ENCODE measurements at places on chromosomes 11 and 22.

- peak; percentile 1 for DNase-seq
Measured at GRCh38 chr11:24543771-24544170, 46.9 kb downstream of the LUZP2 start.

GRCh38 chr11:77395460-77396173 is 78.3 kb downstream of the PAK1 start:
- peak; percentile 15 for DNase-seq

DNA sequence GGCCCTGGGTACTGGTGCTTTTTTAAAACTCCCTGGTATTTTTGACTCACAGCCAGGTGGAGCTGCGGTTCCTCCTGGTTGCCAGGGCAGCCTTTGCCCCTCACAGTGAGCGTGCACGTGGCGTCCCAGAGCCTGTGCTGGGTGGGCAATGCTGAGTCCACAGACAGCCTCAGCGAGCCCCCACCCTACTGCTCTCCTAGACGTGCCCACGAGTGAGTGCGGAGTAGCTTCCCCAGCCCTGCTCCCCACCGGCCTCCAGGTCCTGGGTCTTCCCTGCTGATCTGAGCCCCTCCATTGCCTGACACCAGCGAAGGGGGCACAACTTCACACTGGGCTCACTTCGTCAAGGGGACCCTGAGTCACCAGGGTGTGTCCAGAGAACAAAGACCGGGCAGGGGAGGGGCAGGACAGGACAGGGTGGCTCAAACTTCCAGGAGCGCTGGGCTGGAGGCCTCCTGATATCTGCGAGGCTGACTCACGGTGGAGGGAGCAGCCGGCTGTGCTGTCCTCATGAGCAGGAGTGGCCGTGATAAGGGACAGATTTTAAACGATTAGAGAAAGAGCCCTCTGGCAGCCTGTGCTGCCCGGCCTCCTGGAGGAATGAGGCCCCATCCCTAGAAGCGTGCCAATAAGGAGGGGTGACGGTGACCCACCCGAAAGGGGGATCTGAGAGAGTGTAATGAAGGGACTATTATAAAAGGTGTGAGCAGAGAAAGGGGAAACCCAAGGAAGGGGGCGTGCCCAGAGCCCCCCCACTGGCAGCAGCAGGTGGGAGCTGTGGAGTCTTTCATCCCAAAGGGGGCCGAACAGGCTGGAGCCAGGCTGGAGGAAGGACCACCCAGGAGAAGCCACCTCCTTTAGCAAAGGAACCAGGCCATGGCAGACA is 129.3 kb upstream of the FGF3 start:
- peak; percentile 81 for DNase-seq

DNA sequence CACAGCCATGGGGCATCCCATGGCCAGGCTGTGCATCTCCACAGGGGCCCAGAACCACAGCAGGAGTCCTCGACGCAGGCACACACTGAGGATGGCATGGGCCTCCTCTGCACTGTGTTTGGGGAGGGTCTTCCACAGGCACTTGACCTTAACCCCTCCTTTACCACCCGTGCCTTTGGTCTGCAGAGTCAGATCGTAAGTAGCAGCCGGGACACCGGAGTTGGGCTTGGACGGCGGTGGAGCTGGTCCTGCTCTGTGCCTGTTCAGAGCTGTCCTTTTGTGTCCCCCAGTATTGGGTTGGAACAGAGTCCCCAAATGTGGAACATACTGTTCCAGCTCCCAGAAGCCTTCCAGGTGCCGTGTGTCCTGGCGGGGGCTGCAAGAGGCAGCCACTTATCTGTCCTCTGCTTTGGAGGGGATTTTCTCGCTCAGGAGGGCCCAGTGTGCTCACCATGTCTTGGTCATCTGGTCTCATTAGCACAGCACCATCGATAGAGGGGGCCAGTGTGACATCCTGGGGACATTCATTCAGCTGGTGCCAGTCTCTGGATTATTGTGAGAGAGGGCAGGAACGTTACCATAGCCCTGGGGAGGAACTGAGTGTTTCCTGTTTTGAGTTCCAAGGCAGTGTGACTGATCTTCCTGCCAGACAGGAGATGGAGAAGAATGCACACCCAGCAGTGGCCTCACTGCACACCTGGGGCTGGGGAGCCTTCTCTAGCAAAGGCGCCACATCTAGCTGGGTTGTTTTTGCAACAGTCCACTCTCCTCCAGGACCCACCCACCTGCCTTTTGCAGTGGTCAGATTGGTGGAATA is 12.4 kb downstream of the CRELD2 start:
- DNase-seq: peak; percentile 90

GRCh38 chr11:88521799-88522201 is 184.3 kb upstream of the CTSC start:
- no peak for DNase-seq

DNA sequence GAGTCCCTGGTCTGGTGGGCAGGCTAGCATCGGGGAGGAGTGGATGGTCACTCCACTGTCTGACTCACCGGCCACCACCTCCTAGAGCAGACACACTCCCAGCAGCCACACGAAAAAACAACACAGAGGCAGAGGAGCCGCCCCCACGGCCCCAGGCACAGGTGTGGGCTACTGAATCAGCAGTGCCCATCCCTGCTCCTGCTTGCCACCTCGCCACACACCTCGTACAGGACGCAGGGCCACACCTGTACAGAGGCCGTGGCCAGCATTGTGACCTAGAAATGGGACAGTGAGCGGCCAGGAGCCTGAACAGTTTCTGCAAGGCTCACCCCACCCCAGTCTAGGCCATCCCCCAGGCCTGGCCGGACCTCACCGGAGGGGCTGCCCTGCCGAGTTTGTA is 14.0 kb downstream of the TRIM29 start:
- peak; percentile 46 for DNase-seq

GRCh38 chr11:102971766-102972165 is 16.2 kb upstream of the MMP13 start:
- no peak for DNase-seq

- peak; percentile 94 for DNase-seq
Measured at GRCh38 chr22:50562523-50563412, at the start of gene SYCE3. Gene SYCE3, minus strand, starts transcription at chr22:50562919. Its CDS starts 6,514 bp downstream, at chr22:50556405.

- DNase-seq: peak; percentile 23
Measured at GRCh38 chr11:69403556-69404215, 77.8 kb upstream of the LINC01488 start.

DNA sequence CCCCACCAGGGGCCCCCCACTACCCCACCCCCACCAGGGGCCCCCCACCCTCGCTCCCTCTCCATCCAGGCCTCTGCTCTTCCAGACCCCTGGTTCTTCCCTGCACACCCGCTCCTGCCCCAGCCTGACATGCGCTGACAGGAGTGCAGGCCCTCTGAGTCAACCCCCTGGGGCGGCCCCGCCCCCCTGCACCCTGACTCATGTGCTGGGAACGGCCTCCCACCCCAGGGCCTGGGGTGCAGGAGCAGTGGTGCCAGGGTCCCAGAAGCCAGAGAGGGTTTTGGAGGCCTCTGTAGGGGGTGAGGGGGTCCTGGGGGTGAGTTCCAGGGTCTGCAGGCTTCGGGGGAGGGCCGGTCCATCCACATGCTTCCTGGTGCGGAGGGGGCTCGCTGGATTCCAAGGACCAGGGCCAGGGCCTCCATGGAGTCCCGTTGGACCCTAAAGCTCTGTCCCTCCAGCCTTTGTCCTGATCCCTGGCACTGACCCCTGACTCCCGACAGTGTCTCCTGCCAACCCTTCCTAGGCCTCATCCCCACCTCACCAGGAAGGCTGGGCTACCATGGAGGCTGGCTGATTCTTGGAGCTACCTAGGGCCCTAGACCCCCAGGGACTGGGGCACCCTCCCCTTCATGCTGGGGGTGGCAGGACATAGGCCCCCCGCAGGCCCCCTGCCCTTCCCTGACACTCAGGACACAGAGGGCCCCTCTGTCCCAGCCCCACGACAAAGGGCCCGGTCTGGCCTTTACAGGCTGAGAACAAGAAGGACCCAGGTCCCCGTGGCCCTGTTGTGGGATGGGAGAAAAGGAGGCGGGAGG is 583 bp upstream of the PKP3 start:
- DNase-seq: peak; percentile 74

- no peak for DNase-seq
Measured at GRCh38 chr11:48041877-48042695, 61.7 kb downstream of the PTPRJ start.

DNA sequence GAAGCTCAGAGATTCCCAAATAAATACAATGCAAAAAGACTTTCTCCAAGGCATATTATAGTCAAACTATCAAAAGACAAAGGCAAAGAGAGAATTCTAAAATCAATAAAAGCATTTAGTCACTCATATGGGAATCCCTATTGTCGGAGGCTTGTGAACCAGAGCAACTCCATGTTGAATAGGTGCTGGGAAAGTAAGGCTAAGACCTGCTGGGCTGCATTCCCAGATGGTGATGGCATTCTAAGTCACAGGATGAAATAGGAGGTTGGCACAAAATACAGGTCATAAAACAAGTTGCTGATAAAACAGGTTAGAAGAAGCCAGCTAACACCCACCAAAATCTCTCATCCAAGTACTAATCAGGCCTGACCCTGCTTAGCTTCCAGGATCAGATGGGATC is 84.5 kb downstream of the JRKL start:
- DNase-seq: peak; percentile 38

DNA sequence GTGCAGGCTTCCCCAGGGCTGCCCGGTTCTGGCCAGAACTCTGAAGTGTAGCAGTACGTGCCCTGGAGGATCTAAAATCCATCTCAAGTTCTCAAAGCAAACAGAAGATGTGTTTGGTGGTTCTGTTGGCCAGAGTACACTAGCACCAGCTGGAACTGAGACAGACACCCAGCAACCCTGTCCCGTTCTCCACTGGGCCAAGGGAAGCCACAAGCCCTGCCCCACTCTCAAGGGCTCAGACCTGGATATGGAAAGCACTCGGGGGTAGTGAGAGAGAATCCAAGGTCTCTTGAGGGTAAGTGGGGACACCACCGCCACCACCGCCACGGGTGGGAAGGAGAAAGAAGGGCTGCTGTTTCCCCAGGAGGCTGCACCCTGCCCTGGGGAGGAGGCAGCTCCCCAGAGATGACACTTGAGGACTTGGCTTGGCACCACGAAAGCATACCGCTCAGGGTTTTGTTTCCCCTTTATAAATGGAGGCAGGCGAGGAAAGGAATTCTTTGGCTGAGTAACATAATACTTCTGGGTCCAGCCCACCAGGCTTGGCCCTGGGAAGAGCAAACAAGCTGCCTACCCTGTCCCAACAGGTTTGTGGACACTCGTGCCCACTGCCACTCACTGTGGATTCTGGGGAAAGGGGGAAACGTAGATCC is 56.1 kb upstream of the POU2AF1 start:
- DNase-seq: no peak

DNA sequence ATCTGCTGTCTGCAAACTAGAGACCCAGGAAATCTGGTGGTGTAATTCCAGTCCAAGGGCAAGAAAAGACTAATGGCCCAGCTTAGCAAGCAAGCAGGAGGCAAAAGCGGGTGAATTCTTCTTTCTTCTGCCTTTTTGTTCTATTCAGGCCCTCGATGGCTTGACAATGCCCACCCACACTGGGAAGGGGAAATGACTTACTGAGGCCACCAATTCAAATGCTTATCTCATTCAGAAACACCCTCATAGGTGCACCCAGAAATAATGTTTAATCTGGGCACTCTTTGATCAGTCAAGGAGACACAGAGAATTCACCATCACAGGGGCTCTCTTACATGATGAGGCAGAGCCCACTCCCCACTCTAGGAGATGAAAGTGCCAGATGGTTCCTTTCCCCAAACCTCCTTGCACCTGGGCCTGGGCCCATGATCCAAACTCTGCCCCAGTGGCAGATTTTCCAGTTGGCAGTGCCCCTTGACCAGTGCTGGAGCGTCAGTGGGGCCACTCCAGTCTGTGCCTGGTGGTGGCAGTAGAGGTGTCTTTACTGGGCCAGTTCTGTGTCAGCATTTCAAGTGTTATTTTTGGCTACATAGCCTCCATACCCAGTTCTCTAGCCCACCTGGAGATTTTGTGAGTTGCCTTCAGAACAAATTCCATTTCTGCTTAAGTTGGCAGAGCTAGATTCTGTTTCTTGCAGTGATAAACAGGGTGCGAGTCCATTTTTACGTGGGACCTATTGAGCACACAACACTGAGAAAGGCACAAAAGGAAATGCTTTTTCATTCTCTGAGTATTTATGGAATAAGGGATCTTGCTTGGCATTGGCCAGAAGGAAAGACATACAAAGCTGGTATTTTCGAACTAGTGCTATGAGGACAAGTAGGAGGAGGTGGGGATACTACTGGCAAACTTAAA is 7.5 kb downstream of the ELMOD1 start:
- DNase-seq: peak; percentile 30

DNA sequence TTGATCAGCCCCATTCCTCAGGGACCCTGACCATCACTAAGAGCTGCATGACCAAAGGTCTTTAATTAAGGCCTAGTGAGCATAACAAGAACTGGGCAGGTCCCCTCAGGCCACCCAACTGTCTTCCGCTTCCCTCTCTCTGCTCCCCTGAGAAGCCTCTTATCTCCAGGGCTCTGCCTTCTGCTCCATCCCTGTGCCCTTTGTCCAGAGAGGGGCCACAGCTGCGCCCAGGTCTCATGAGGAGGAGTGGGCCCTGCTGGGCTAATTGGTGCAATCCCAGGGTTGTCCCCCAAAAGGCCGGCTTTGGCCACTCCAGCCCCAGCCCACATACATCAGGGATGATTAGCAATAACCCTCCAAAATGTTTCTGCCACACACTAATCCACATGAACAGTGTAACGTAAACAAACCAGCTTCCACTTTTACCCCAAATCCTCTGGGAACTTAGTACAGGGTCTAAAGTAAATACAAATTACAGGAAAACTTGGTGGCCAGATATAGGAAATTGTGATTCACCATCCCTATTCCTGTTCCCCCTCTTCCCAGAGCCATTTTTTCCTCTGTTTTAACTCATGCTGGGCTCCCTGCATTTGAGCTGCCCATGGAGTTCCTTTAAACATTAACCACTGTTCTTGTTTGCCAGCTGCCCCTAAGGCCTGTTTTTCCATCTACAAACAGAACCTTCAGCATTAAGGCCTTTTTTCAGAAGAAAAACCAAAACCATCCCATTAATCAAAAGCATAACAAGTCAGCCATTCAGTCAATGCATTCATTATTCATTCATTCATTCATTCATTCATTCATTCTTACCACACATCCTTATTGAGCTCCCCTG is 34.6 kb upstream of the CAVIN3 start:
- peak; percentile 27 for DNase-seq

GRCh38 chr22:24146791-24147353 is 34.4 kb upstream of the SUSD2 start:
- DNase-seq: peak; percentile 33

DNA sequence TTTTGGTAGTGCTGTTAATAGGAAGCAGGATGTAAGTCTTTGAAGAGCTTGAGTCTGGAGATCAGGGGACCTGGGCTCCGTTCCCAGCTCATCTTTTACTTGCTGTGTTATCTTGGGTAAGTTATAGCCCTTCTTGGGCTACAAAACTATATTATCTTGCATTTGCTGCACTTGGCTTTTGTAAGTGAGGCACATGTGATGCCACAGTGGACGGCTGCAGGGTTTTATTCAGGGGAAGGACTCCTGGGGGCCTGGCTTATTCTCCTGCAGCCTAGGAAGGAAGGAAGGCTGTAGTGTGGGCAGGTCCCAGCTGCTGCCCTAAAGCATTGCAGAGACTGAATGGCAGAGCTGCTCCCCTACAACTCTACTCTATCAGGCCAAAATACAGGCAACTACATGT is 6.4 kb downstream of the CD82 start:
- no peak for DNase-seq

- DNase-seq: no peak
Measured at GRCh38 chr22:27874764-27875163, 44.3 kb downstream of the PITPNB start.

GRCh38 chr11:111413849-111414248 is 34.8 kb upstream of the POU2AF1 start:
- DNase-seq: no peak

- DNase-seq: peak; percentile 30
Measured at GRCh38 chr22:37455896-37456295, 28.6 kb upstream of the ELFN2 start.

GRCh38 chr22:43890901-43891331 is 897 bp downstream of the PNPLA5 start:
- no peak for DNase-seq

GRCh38 chr11:20670932-20671403 is 1.6 kb downstream of the NELL1 start:
- no peak for DNase-seq
